CD14-positive monocyte (primary cell): ENCODE measurements at places on chromosomes 4 and X.

DNA sequence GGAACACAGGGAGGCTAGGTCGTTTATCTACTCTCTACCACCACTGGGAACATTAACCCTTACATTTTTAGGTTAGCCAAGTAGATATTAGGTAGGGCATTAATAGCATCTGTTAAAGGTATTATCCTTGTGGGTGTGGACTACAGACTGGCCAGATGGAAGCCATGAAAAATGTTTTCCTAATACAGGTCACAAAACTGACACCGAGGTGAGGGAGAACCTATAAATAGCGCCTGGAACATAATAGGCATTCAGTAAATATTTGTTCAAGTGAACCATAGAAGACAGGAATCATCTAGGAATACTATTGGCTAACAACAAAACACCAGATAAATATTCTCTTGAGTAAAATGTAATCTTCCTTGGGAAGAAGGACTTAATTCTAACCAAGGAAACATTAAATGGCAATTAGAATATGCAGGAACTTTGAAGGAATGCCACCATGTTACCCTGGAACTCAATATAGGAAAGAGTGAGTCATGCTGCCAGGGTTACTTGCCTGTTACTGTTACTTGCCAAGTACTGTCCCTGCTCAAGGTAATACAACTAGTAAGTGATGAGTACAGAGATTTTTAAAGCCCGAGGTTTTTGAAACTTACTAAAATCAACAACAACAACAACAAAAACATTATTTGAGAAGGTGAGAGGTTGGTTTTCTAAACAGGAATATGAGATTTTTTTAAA is 79.0 kb downstream of the SOX3 start:
- DNase-seq, result no peak

DNA sequence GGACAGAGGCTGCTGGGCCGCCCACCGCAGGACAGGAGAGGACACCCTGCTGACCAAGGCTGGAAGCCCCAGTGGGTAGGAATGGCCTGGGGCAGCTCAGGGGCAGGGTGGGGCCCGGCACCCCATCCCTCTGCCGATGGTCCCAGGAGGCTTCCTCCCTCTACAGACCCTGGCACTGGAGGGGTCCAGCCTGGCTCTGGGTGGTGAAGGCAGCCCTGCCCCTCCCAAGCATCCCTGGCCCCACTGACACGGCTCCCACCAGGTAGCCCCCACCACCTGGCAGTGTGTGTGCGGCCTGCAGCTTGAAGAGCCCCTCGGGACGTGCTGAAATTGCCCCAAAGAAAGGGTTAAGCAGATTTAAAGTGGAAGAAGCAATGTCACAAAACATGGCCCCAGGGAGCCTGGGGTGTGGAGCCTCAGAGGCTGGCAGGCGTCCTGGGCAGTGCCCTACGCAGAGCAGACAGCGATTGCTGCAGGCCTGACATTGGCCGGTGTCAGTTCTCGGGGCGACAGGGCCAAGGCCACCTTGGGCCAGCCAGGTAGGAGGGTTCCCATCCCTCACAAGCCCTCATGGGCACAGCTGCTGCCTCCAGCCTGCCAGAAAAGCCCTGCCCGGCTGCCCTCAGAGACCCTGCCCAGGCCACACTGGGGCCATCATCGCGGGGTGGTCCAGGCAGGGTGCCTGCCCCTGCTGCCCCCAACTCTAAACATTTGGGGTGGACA is 80.5 kb downstream of the FAM53A start:
- no peak for DNase-seq

DNA sequence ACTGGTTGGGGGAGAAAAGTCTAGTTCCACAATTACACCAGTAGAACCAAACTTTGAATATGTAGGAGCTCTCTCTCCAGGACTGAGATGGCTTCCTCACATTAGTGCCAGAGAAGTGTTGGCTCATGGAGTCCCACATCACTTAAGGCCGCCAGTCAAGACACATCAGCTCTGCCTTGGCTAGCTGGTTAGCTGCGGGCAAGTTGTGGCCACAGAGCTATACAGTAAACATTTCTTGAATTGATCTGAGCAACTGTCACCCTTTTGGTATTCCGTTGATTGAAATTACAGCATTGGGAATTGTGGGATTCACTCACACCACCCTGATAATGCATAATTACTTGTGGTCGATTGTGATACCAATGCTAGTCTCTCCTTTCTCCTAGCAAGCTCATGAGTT is 76.2 kb downstream of the LNX1 start:
- DNase-seq, result no peak

GRCh38 chr4:154779362-154779947 is 1.6 kb upstream of the RBM46 start:
- no peak for DNase-seq

GRCh38 chr4:155578726-155579370 is 87.8 kb upstream of the GUCY1A1 start:
- no peak for DNase-seq

DNA sequence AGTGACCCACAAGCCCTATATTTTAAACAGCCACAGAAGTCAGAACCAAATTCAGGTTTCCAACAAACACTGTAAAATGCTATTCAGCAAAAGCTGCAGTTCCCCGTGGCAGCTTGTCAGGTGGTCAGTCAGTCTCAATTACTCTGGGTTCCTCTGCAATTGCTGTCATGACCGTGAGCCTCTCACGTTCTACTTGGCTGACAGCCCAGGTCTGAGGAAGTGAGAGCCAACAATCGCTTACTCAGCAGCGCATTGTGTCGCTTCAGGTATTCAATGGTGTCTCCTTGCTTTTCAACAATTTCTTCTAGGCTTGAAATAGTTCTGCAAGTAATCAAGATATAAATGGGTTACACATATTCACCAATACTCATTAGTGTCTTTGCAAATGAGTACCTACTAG is 25.8 kb downstream of the TRIM75 start:
- no peak for DNase-seq
